ENCODE measurements at places on chromosomes 5 and 9.

DNA sequence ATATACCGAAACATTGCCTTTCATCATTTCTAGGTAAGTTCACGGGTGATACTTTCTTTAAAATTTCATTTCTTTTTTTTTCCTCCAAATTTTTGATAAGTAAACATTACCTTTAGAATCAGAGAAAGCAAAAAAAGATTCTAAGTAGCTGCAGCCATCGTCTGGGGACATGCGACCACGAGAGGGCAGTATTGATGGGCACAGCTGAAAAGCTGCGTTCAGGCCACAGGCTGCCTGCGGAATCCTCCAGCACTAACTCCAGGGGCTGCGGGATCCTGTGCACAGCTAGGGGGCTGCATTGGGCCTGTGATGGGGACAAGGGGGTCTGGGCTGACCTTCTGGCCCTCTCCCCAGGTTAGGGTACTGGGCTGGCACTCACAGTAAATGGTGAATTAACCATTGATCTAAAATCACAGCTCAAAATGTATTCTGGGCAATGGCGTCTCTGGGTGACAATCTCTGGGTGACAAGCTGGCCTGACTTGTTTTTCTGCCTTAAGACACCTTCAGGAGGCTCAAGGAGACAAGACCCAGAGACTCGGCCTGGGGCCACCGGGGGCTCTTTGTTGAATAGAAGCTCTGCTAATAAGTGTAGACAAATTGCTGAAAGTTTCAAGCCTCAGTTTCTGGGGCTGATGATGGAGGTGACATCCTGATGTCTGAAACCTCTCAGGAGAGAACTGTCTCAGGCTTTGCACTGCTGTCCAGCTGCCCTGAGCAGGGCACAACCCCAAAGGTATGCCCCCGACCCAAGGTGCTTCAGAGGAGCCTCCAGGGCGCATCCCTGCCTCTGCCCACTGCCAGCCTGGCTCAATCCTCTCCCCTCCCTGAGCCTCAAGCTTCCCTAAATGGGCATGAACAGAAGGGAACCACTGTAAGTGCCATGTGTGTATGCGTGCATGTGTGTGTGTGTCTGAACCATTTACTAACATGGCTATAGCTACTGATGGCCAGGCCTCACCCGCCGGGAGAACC lies 44.3 kb upstream of the SARDH start:
- DNase-seq, result peak; percentile 38

GRCh38 chr9:14706530-14707140 lies 13.4 kb upstream of the ZDHHC21 start:
- no peak for DNase-seq

GRCh38 chr9:306907-307306 lies 92.2 kb downstream of the DOCK8 start:
- DNase-seq, result no peak

DNA sequence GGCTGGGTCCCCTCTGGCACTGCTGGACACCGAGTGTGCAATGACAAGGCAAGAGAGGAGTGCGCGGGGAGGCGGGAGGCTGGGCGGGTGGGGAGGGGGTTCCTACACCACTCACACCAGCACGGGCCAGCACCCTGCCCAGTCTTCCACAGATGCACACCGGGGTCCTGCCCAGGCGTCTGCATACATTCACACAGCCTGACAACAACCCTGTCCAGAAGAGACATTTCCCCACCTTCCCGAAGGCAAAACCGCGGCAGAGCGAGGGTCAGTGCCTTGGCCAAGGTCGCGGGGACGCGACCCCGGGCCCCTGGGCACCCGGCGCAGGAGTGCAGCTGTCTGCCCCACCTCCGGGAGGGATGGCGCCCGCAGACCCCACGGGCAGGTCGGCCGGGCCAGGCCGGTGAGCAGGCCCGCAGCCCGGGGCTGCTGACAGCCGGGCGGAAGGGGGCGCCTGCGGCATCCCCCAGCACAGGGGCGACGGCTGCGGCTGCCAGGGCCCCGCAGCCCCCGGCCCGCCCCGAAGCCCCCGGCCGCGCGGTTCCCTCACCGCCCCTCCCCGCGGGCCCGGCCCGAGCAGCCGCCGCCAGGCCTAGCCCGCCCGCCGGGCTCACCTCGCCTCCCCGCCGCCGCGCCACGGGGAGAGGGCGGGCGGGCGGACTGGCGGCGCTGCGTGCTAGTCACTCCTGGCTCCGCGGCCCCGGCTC lies 496 bp downstream of the MAPK9 start:
- no peak for DNase-seq

- DNase-seq, result no peak
Measured at GRCh38 chr5:95274011-95274410, 10.9 kb downstream of the MCTP1 start.

- no peak for DNase-seq
Measured at GRCh38 chr9:133973791-133974630, 18.1 kb downstream of the VAV2 start.

DNA sequence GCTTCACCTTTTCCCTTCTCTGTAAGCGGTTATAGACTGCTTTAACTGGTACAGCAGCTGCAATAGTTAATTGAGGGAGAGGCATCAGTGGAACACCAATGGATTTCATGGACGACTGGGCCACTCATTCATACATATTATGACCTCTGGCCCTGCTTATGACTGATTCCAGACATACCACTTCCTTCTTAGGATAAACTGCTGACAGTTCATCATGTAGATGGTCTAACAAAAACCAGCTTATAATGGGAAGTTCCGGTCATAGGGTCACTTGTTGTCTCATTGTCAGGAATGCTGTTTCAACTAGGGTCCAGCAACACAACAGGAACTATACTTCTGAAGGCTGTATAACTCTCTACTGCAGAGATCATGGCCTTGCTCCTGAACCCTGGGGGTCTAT lies 265.2 kb upstream of the RASA1 start:
- DNase-seq, result no peak

GRCh38 chr5:143121135-143121475 lies 282.4 kb downstream of the NR3C1 start:
- no peak for DNase-seq

- no peak for DNase-seq
Measured at GRCh38 chr9:129740174-129740573, 12.7 kb downstream of the PTGES start.

DNA sequence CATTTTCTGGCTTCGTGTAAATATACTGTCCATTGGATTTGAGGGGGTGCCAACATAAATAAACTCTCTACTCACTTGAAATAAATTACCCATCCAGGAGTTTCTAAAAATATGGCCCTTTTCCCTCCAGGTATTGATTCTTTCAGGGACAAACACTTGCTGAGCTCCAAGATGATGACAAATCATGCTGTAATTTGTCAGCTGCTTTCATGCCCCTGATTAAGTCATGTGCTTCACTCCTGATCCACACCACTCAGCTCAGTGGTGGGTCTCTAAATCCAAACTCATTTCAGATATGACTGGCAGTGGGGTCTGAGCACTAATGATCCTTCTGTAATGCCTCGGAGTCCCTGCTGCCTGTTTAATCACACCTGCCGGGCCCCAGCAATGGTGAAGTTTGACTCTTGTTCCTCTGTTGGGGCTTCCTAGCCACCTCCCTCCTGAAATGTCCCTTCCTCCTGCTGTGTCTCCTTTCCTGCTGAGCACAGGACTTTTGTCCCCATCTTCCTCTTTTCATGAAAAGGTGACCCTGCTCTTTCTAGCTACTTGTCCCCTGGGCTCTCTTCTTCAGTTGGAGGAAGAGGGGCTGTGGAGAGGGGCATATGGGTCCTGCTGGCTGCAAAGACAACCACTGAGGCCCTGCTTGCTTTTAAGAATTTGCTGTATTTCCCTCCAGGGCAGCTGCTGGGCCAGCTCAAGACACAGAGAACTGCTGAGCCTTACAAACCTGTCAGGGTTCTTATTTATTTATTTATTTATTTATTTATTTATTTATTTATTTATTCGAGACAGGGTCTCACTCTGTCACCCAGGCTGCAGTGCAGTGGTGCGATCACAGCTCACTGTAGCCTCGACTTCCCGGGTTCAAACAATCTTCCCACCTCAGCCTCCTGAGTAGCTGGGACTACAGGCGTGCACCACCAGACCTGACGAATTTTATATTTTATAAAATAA lies 200.0 kb downstream of the ATP10B start:
- DNase-seq, result no peak

GRCh38 chr9:128512820-128513219 lies 8.3 kb downstream of the GLE1 start:
- DNase-seq, result no peak

GRCh38 chr5:35833224-35833623 lies 23.5 kb upstream of the IL7R start:
- DNase-seq, result no peak

GRCh38 chr9:38619556-38620447 lies 594 bp downstream of the ANKRD18A start:
- no peak for DNase-seq

GRCh38 chr5:151239237-151239861 lies 13.6 kb upstream of the GM2A start:
- peak; percentile 24 for DNase-seq

DNA sequence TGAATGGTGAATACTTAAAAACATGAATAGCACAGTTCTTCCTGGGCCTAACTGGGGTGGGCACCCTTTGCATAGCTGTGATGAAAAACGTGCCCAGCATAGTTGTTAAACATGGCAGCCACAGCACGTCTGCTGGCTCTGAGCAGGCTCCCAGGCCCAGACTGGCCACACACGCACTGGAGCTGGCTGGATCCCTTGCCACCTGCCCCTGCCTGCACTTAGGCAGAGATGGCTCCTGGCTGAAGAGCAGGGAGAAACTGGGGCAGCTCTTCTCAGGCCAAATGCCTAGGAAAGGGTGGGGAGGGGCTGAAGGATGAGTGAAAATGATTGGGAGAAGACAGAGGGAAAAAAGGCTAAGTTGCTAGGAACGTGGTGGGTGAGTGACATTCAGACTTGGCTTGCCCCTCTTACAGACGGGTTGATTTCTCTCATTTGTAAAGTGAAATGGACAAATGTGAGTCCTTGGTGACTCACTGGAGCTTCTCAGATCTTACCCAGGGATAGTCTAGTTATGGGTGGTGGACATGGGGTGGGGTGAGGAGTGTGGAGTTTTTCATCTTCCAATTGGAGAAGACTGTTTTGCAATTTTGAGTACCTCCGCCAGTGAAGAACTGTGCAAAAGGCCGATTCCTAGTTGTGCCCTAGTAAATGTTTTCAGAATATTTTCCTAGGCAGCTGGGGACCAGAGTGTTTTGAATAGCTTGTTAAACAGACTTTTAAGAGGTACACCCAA lies 42.4 kb downstream of the TRIO start:
- no peak for DNase-seq

- DNase-seq, result no peak
Measured at GRCh38 chr5:178839319-178839704, 20.4 kb upstream of the ZNF354B start.

DNA sequence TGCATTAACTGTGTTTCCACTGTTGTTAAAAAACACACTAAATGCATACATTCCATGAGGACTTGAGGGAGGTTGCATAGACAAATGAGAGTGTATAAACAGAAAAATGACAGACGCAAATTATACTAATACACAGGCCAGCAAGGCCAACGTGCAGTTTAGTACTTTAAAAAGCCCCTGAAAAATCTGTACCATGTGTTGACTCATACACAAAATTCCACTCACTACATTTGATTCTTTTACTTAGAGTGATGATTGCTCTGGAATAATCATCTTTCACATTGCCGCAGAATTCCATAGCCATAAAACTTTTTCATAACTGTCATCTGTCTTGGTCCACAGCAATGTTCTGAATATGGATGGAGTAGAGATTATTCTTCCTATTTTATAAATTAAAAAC lies 215.7 kb downstream of the FAM114A2 start:
- no peak for DNase-seq

DNA sequence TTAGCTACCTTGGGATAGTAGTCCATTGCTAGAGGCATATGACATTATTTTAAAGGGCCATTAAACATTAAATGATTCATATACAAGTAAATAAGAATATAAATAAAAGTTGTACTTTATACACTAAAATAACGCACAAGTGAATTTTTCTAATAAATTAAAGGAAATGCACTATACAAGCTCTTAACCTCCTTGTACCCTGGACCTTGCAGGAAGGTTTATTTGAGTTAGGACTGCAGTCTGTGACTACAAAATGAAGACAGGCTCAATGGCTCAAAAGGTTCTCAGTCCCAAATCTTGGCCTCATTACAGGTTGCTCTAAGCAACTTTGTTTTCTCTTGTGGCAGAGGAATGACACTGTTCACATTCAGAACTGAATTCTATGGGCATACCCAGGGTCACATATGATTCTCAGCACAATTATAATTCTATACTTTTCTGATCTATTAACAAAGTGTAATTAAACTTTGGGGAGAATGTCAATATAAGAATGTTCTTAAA lies 34.4 kb downstream of the FEM1C start:
- no peak for DNase-seq

- no peak for DNase-seq
Measured at GRCh38 chr5:142222866-142223558, 101.8 kb downstream of the SPRY4 start.

GRCh38 chr9:114031037-114031630 lies 47.0 kb downstream of the AMBP start:
- no peak for DNase-seq

DNA sequence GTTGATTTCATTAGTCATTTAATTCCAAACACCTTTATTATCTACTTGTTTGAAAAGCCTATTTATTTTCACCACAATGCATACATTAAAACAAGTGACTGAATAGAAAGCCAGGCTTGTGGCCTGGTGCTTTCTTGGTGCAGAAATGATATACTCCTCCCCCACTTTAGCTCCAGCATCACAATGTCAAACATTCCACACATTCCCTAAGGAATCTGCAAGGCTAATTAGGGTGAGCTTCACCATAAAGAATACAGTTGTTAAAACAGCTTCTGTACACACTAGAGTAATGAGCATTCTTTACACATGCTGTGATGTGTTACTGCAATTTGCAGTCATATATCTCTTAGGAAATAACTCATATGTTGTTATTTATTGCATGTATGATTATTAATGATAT lies 705.7 kb downstream of the CETN3 start:
- no peak for DNase-seq

GRCh38 chr9:37246826-37247225 lies 126.5 kb downstream of the ZCCHC7 start:
- no peak for DNase-seq

- no peak for DNase-seq
Measured at GRCh38 chr5:123476731-123477130, 35.2 kb upstream of the CSNK1G3 start.

DNA sequence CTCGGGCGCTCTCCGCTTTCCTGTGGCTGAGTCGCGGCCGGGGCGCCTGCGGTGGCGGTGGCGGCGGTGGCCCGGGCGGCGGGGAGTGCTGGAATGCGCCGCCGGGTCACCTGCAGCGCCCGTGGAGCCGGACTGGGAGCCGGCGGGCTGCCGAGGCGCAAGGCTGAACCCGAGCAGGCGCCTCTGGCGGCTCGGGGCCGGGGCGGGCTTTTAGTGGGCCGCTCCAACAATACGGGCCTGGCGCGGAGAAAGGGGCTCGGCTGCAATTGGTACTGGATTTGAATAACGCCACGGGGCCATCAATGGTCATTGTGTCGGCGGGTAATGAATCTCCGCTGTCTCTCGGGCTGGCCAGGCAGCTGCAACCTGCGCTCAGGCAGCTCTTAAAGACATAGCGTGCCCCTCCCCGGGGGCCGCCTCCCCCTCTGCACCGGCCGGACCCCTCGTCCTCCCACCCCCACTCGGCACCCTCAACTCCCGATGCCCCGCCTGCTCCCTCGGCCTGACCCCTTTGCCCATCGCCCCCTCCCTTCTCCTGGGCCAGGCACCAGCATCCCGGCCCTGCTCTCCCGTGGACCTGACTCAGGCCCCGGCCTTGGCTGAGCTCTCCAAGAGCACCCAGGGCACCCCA lies 22.1 kb downstream of the URM1 start:
- no peak for DNase-seq

- no peak for DNase-seq
Measured at GRCh38 chr9:127162864-127163365, 40.5 kb upstream of the ANGPTL2 start.
